ENCODE measurements at places on chromosomes 4 and X.

DNA sequence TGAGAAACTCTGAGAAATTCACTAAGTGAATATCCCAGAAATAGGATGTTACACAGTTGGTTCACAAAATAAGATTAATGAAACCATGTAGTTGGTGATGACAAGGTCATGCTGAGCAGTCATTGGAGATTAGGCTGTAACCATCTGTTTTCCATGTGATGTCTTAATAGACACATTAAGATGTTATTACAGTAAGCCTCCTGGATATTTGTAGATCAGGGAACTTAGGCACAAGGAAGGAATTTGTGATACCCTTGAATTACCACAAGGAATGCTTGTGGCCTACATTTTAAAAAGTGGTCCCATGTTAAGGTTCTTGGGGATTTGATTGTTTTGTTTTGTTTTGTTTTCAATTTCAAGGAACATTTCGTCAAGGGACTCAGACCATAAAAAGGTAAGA, 185.6 kb upstream of the BANK1 start:
- DNase-seq: no peak

DNA sequence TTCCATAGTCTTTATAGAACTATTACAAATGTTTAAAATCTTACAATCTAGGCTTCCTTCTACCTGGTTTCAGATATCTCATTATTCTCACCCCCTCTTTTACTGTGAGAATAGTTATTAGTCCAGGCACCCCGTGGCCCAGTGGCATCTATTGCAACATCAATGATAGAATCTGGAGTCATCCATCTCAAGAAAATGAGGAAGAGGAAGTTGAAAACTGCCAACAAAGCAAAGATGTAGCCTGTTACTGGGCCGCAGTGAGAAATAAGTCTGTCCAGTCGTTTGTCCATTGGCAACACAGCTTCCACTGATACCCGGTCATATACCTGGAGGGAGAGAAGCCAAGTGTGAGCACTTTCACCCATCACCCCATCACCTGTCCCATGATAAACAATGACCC, 6.0 kb upstream of the ASB11 start:
- no peak for DNase-seq

- DNase-seq: no peak
These were observed 607.2 kb upstream of the NDST4 start for GRCh38 chr4:115720611-115721010.

DNA sequence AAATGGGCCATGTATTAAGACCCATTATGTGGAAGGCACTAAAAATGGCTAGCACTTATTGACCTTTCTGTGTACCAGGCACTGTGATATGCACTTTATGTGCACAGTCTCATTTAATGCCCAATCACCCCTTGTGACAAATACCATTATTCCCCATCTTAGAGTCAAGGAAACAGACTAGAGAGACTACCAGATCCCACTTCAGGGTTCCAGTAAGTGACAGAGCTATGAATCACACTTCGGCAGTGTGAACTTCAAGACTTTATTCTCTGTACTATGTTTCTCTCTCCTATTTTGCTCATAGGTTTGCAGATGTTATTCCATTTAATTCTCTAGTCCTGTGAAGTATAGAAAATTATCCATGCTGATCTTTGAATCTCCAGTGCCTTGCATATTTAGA, 107.0 kb downstream of the NFKB1 start:
- no peak for DNase-seq

DNA sequence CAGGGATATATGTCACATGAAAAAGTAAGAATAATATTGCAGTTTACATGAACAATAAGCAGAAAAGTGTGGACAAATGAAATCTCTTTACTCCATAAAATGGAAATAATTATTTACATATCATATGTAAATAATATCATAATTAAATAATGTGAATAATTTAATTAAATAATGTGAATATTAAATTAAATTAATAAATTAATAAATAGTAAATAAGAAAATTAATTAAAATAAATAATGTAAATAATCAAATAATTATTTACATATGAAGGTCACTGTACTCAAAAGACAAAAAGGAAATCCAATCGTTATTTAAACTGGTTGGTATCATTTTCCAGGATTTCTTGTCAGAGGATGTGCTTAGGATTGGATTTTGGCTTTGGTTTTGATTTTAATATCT, 201.1 kb upstream of the ETNPPL start:
- no peak for DNase-seq

DNA sequence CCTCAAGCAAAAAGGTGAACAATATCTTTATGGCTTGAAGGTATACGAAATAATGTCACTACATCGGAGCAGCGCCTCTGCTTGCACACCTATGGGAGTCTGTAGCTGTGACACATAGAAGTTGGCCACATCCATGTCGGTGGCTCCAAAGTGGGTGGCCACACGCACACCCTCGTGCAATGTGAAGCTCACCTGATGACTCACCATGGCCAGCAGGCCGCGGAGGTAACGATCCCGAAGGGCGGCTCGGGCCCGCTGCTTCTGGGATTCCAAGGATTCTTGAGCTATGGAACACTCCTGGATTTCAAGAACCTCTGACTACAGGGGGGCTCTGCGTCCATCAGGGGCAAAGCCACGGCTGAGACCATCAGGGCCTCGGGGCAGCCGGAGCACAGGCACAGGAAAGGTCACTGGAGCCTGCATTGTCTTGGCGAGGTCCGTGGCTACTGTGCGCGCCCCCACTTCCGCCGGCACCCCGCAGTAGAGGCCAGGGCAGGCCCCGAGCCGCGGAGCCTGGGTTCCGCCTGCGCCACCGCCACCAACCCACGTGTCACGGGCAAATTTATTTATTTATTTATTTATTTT, 25.2 kb downstream of the NYX start:
- DNase-seq: no peak

- DNase-seq: no peak
These were observed 68.0 kb downstream of the ADRA2C start for GRCh38 chr4:3834186-3834662.

DNA sequence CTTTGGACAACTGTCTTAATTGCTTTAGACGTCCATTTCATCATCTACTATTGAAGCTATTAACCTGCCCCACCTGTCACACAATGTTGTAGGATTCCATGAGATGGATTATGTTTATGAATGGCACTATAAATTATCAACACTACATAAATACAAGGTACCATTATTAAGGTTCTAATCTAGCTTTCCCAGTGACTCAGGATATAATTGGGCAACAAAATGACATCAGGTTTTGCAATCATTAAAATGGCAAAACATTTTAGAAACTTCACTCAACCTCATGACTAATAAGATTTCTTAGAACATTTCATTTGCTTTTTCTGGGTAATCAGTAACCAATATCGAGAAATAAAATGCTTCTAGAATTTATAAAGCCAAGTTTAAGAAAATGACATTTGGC, 9.2 kb downstream of the HOPX start:
- no peak for DNase-seq

DNA sequence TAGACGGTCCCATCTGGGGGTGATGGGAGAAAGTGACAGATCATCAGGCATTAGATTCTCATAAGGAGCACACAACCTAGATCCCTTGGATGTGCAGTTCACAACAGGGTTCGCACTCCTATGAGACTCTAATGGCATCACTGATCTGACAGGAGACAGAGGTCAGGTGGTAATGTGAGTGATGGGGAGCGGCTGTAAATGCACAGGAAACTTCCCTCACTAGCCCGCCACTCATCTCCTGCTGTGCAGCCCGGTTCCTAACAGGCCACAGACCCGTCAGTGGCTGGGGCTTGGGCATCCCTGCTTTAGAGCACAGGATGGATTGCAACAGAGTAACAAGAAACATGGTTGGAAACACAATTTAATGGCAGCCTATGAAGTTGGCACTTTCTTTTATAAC, 172.6 kb upstream of the VCX3A start:
- DNase-seq: no peak

DNA sequence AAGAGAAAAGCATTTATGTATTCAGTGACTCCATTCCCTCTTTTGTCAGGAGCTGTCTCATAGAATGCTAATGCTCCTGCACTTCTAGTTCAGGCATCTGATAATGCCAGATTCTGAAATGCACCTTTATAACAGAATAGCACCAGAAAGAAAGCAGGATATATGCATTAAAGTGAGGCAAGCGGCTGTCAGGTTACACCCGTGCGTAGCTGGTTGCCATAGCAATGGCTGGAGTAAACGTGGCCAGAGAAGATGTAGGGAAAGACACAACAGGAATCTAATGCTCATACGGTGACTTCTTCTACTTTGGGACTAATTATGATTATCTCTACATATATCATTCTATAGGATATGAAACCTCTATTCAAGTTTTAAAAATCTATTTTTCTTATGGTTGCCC, 5.9 kb downstream of the EMCN start:
- DNase-seq: no peak

GRCh38 chr4:98664959-98665358, 6.5 kb upstream of the TSPAN5 start:
- no peak for DNase-seq

GRCh38 chr4:6115342-6115741, 85.0 kb downstream of the JAKMIP1 start:
- no peak for DNase-seq

GRCh38 chr4:100117750-100118149, 72.5 kb downstream of the DDIT4L start:
- no peak for DNase-seq
